Spleen (tissue), 13 donors: ENCODE measurements at places on chromosomes 1 and 21.

DNA sequence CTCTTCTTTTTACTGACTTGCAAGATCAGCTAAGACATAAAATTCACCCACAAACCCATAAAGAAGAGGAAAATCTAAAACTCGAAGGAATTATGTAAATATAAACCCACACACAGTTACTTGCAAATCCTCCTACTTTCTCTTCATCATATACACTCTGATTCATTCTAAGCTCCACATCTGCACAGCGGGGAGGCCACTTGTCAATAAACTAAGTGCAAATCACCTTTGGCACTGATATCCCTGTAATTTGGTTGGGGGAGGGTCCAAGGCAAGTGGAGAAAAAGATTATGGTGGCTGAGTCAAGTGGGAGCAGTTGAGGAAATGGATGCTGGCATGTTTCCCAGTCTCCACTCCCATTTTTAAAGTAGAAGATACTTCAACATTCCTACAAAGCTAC lies 596.5 kb downstream of the MATN1 start:
- no peak for DNase-seq

DNA sequence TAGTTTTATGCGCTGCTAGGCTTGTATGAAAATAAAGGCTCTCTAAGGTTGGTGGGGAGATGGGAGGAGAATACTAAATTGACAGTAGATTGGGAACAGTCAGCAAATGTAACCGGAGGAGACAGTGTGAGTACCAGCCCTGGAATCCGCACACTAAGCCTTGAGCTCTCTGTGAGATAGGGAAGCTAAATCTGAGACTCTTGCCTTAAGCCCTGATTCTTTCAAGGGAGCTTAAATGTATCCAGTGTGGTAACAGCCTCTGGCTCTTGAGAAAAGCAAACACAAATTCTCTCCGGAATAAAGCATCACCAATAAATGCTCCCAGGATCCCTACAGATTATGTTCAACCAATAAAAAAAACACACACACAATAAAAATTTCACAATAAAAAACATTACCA lies 33.0 kb upstream of the PDPN start:
- DNase-seq: no peak

DNA sequence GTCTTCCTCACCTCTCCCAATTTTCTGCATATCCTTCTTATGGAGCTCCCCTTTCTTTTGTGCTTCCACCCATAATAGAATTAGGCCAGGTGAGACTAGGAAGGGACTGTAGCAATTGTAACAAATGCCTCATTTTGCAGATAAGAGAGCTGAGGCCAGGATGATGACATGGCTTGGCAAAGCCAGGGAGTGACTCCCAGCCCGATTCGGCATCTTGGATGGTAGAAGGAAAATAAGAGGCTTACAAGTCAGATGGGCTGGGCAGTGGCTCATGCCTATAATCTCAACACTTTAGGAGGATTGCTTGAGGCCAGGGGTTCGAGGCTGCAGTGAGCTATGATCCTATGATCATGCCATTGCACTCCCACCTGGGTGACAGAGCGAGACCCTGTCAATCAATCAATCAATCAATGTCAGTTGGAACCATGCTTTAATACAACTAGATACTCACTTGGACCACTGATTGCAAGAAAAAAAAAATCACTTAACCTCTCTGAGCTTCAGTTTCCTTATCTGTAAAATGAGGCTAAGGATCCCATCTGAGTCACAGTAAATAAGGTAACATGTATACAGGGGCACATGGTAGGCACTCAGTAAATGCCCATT lies 51.6 kb downstream of the PLEKHA6 start:
- DNase-seq: no peak

- no peak for DNase-seq
Observed at GRCh38 chr1:58629031-58629462, 52.0 kb upstream of the TACSTD2 start.

GRCh38 chr1:119504831-119505230 lies 2.2 kb upstream of the HSD3B1 start:
- DNase-seq: no peak

GRCh38 chr1:50098591-50099021 lies 10.1 kb upstream of the ELAVL4 start:
- no peak for DNase-seq

DNA sequence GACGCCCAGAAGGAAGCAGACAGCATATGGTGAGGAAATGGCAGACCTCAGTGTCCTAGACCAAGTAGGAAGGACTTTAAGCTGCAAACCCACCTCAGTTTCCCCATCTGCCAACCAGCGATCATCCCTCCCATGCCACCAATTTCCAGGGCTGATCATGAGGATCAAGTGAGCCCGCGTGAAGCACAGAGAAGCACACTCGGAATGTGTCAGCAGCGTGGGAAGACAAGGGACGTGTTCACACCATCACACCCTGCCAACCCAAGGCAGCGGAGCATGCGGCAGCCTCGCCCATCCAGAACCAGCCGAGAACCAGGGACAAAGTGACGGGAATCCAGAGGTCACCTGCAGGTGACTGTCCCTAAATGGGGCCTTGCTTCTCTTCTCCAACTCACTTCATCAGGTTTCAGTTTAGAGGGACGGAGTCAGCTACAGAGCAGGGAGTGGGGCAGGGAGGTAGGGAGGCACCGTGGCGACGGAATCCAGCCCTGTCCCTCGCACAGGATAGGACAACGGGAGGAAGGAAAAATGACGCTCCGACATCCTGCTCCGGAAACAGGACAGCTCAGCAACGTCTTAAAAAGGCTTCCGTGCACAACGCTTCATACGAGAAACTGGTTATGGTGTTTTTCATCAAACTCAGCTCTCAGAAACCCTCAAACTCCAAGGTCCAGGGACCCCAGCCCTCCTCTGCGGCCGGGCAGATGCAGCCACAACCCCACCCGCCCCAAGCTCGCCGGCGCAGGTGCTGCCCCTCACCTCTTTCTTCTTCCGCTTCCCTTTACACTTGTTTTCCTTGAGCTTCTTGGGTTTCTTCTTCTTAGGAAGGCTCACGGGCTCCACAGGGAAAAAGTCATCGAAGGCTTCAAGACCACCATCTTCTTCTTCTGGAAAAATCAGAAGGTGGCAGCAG lies 12.5 kb downstream of the CHD5 start:
- DNase-seq: no peak

DNA sequence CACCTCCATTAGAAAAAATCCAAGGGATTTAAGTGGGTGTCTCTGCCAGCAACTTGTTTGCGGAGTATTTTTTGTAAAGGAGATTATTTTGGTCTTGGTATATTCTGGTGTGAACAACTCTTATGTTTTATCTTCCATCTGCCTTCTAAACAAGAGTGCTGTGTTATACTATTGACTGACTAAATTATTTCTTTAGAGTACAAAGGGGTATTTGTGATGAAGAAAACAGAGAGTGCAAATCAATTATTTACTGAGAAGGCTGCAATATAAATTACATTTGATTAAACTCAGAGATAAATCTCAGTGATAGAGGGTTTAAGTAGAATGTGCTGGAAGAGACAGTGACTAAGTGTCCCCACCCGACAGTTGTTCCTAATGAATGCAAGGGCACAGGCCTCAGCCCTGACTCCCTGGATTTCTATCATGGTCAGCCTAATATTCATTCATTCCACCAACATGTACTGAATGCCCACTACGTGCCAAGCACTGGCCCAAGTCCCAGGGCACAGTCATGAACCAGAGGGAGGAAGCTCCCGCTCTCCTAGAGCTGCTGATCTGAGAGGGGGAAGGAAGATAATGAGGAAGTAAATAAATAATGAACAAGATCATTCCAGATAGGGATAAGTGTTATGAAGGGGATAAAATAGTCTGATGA lies 196.9 kb upstream of the C8B start:
- no peak for DNase-seq

DNA sequence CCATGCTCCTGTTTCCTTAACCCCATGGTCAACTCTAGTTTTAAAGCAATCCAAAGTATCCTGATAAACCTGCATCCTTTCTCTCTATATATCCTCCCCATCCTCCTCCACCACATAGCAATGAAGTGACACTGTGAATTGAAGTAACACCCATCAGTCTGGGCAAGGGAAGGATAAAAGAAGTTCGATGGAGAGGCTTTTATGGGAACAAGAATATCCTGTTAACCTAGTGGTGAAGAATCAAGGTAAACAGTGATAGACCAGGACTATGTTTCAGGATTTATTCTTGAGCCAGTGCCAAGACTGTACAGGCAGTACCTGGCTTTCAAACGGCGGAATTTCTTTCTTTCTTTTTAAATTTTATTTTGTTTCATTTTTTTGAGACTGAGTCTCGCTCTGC lies 17.6 kb downstream of the RABIF start:
- no peak for DNase-seq

DNA sequence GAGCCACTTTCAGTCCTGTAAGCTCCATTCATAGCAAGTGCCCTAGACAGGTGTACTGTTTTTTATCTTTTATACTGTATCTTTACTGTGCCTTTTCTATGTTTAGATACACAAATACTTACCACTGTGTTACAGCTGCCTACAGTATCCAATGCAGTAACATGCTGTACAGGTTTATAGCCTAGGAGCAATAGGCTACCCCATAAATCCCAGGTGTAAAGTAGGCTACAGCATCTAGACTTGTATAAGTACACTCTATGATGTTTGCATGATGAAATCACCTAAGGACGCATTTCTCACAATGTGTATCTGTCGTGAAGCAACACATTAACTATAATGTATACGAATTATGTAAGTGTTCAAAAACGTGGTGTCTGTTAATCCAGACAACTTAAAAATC lies 10.7 kb downstream of the HLCS start:
- no peak for DNase-seq

- DNase-seq: no peak
Observed at GRCh38 chr1:24382165-24382577, 31.4 kb downstream of the STPG1 start.

DNA sequence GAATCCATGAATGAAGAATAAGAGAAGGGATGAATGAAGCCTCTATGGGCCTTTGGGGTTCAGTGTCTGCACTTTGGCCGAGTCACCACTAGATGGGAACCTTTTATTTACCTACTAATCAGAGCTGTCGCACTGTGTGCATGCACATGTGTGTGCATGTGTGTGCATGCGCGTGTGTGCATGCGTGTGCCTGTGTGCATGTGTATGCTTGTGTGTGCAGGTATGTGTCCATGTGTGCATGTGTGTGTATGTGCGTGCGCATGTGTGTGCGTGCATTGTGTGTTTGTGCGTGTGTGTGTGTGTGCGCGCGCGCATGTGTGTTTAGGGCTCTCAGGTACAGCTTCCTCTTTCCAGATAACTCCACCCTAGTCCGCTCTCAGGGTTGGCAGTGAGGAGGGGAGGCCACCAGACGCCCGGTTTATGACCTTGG lies 20.4 kb upstream of the UBXN10 start:
- no peak for DNase-seq

- no peak for DNase-seq
Observed at GRCh38 chr1:2194319-2194897, at the start of gene FAAP20. Gene FAAP20 (minus strand): TSS chr1:2194772. CDS start chr1:2194749, 23 bp downstream.

DNA sequence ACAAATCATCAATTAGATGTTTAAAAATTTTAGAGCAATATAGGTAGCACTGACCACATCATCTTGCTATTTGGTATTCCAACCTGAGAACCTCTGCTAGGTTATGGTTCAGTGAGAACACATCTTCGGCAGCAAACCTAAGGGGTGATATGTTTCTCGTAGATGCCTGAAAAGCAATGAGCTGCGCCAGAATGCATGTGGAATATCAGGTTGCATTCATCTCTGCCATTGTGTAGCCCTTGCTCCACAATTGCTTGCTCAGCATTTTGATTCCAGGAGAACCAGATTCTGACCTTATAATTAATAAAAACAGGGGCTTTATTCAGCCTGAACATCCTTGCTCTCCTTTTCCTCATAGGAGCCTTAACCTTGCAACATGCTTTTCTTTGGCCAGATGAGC lies 408.1 kb downstream of the USH2A start:
- no peak for DNase-seq

- DNase-seq: no peak
Observed at GRCh38 chr1:230381049-230381467, 45.1 kb downstream of the PGBD5 start.
